IPS DF 6.9 (cell line): ENCODE measurements at places on chromosomes 12 and 14.

GRCh38 chr12:130619385-130620001 is 96.6 kb downstream of the RIMBP2 start:
- no peak for DNase-seq

DNA sequence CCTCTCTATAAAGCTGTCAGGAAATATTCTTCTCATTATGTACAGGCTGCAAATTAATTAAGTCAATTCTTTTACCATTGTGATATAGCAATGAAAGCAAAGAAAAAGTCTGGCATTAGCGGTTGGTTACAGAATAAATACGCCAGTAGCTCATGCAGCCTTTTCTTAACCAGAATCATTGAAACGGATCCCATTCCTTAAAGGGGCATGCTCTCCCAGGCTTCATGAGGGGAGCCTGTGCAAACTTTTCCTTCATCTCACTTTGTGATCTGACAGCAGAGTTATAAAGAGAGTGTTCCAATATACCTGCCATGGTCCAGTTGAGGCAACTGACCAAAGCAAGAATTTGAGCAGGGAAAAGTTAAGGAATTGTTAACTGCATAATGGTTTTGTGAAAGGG is 337.7 kb downstream of the EMP1 start:
- no peak for DNase-seq

- DNase-seq: no peak
These were observed 12.2 kb downstream of the CHURC1 start for GRCh38 chr14:64926398-64926995.

GRCh38 chr12:16174282-16174681 is 103.2 kb downstream of the SLC15A5 start:
- DNase-seq: no peak

DNA sequence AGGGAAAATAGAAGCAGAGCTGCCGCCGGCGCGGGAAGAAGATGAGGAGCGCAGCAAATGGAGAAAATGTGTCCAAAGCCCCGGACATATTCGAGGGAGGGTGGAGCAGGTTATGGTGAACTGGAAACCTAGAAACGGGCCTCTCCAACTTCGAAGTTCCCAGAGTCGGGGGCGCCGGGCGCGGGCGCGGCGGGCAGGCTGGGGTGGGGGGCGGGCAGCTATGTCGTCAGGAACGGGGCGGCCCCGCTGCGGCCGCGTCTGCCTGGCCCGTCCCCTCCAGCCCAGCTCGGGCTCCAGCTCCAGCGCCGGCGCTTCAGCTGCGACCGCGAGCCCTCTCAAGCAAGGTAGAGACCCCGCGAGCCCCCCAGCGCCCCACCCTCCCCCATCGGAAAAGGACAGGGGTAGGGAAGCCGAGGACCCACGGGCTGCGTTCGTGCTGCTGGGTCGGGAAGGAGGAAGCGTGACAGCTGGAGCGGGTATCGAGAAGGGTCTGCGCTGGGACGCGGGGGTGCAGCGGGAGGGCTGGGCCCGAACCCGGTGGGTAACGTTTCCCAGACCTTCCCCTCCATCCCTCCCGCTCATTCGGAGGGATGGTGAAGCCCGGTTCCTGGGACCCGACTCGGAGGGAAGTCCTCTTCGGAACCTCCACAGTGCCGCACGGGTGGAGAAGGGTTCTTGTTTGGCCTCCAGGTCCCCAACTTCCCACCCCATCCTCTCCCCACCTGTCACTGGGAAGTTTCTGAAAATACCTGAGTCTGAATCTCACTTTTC is 1.0 kb downstream of the DGKA start:
- no peak for DNase-seq

GRCh38 chr12:132167611-132168310 is 23.5 kb downstream of the NOC4L start:
- DNase-seq: no peak

DNA sequence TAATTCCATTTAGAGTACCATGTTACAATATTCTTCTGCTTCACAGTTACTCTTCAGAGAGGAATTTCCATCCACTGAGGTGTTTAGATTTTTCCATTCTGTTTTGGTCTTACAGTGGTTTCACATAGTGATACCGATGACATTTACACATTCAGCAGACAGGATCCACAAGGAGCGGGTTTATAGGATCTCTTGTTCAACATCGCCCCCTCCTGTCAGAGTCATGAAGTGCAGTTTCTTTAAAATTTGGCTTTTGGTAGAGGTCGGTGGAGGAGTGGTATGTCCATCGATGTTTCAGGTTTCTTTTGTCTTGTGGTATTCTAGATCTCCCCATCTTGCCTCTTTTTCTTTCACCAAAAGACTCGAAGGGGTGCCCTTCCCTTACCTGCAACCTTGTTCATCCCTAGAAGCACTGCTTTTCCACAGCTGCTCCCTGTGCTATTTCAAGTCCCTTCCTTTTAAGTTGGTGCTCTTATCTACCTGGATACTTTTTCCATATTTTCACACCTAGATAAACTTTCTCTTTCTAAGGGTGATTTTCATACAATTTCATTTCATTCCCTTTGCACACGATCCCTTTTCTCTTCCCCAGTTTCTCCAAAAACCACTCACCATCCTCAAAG is 181.3 kb downstream of the ITPR2 start:
- DNase-seq: peak; percentile 70
